ENCODE measurements at places on chromosomes 5 and 9.

- peak; percentile 92 for DNase-seq
Measured at GRCh38 chr5:180809403-180810209, 7.0 kb upstream of the MGAT1 start.

DNA sequence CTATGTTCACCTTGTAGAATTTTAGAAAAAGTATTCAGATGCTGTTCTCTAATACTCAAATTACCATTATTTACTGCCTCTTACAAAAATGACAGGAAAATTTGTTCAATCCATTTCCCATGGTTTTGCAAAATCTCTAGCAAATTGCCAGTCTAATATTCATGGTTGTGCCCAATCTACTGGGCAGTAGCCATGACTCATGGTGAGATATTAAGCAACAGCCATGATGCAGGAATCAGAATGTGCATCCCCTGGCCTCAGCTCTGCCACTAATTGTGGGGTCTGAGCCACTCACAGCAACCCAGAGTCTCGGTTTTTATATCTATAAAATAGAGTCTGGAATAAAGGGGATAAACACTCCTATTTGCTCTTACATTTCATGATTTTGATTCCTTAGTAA is 353.6 kb downstream of the DEPDC1B start:
- no peak for DNase-seq

- DNase-seq = no peak
Measured at GRCh38 chr9:21681641-21682040, 120.8 kb upstream of the MTAP start.

- DNase-seq = no peak
Measured at GRCh38 chr9:108386859-108387384, 468.9 kb downstream of the ACTL7B start.

DNA sequence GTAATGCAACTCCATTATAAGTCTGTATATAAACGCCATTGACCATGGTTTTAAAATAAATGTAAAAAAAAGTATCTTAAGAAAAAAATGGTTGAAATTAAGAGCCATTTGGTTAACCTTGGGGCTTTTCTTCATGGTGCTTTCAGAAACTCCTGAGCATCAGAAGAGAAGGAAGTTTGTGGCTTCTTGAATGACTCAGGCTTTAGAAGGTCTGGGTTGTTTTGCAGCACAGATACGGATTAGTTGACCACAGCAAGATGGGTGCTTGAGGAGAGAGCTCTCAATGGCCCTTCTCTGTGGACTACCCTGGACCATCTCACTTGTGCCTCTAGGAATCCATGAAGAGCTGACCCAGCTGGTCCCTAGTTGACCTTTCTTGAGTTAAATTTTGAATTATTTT is 189.5 kb downstream of the TMEM38B start:
- DNase-seq = no peak

- DNase-seq = no peak
Measured at GRCh38 chr9:88680505-88681160, 145.7 kb downstream of the NXNL2 start.

DNA sequence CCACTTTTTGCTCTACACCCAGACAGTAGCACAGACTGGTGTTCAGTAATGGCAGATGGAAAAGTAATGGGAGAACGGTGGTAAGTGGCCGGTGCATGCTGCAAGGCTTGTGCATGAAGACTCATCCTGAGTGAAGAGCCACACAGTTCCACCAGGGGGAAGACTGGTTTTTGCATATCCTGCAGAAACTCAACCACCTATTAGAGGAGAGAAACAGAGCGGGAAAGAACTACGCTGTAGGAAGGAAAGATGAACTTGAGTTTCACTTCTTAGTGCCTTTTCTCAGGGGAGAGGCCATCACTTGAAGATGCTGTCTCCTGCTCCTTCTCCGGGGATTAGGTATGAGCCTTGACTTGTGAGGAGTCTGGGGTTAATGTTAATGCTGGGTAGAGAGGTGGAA is 9.4 kb upstream of the PRSS3 start:
- peak; percentile 27 for DNase-seq

GRCh38 chr5:51091816-51092215 is 291.4 kb upstream of the ISL1 start:
- no peak for DNase-seq

DNA sequence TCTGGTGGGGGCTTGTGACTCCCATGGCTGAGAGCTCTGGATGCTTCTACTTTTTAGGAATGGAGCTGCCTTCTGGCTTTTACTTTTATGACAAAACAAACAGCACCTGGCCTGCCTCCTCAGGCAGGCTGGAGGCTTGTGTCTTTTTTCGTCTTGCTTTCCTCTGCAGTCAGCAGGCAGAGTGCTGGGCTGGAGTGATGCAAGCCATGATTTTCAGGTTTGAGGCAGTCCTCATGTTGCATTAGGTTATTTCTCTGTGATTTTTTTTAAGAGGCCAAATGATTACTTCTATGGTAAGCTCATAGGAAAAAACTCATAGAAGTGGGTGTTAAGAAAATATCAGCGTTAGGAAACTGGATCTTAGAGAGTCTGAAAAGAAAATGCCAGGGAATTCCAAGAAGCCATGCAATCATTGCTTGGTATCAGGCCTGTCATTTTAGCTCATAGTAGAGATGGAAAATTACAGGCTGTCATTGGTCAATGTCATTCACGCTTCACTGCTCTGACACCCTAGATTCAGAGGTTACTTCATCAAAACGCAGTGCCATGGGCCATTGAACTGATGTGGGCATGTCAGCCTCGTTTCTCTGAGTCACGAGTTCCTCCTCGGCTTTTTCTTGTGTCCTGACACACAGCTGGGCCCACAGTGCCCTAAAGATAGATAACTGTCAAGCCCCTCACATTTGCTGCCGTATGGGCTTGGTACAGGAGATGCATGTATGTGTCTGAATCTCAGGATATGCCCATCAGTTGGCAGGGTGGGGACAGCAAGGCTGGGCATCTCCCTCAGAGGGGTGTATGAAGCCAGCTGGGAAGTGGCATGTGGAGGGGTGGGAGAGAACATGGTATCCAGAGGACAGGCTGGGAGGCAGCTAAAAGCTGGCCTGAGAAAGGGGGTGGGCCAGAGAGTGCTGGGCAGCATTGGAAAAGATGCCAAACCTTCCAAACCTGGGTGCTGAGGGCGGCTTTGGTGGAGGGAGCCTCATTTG is 151.8 kb downstream of the HSPA4 start:
- no peak for DNase-seq

DNA sequence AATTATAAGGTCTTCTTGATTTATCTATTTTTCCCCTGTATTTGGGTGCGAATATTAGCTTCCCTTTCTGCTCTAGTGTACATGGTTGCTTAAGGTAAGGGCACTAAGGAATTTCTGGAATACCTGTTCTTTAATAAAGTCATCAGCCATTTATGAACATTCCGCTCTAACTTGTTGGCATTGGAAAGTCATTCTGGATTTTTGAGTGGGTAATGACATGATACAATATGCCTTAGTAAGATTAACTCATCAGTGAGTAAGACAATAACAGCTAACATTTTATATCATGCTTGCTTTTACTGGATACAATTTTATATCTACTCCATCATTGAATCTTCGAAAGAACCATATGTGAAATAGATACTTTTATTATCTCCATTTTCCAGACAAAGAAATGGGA is 196.1 kb downstream of the ARRDC3 start:
- DNase-seq = no peak

GRCh38 chr9:1201262-1201661 is 151.1 kb downstream of the DMRT2 start:
- no peak for DNase-seq

- DNase-seq = no peak
Measured at GRCh38 chr5:168216989-168217388, 74.5 kb upstream of the WWC1 start.

DNA sequence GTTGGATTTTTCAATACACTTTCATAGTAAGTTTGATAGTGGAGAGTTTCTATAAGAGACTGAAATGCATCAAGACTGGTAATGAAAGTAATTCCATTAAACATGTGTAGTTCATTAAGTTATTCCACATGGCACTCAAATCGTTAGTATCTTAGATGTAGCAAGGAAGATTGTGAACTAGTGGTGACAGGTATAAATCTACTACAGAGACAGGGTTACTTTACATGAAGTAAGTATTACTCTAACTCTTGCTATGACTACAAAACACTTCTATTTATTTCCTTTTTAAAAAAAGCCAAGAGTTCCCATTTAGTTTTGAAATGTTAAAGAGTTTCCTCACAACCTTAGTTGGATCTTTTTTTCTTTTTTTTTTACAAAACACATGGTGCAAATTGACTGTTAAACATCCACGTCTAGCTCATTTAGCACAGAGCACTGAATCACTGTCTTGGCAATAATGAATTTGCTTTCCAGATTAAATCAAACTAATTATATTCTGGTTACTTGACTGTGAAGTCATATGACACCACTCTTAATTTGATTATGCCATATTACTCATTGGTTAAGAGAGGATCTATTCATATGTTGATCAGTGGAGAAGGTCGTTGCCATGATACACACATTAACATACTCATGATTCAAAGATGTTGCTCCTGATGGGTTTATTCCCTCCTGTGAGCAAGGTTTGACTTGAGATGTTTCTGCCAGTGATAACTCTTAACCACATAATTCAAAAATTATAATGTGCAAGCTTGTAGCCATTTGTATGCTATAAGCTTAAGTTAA is 644.8 kb downstream of the EFNA5 start:
- DNase-seq = peak; percentile 23

GRCh38 chr9:113998525-113999255 is 79.4 kb downstream of the AMBP start:
- peak; percentile 58 for DNase-seq

DNA sequence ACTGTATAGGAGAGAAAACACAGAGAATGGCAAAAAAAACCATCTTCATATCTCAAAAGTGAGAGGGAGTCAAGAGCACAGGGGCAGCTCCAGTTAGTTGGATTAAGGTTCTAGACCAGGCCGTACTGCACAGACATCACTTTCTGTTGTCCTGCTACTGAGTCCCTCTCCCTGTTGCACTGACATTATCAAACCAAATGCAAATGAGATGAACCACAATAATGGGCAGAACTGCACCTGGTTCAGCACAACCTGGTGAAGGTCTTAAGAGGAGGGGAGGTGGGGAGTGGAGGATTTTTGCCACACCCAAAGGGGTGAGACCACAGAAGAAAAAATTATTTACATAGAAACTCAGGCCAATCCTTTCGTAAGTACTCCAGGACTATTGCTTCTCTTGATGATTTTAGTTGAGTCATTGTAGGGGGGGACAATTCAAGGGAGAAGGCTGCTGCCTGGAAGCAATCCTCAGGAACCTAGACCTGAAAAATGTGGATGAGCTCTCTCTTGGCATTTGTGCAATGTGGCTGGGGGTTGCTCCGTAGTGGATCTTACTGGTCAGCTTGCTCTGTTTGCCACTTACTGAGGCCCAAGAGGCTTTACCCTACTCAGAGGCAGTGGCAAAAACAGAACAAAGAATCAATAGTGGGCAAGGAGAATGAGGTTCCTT is 94.5 kb upstream of the PPP1R2B start:
- DNase-seq = no peak

- DNase-seq = no peak
Measured at GRCh38 chr5:31990701-31991110, 183.4 kb downstream of the GOLPH3 start.

DNA sequence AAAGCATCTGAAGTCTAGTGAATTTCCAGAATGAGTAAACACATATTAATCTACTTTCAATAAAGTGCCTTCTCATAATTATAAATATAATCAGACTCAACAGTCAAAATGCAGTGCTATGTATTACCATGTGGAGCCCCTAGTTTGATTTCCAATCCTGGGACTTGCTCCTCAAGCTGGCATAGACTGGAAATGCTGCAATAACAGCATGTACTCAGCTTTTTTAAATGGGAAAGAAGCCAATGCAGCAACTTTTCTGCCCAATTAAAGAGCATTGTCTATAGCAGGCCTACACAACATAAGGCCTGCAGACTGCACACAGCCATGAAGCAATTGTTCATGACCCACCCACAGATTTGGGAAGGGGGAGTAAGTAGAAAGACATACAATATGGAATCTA is 103.2 kb downstream of the NR2F1-AS1 start:
- DNase-seq = no peak

DNA sequence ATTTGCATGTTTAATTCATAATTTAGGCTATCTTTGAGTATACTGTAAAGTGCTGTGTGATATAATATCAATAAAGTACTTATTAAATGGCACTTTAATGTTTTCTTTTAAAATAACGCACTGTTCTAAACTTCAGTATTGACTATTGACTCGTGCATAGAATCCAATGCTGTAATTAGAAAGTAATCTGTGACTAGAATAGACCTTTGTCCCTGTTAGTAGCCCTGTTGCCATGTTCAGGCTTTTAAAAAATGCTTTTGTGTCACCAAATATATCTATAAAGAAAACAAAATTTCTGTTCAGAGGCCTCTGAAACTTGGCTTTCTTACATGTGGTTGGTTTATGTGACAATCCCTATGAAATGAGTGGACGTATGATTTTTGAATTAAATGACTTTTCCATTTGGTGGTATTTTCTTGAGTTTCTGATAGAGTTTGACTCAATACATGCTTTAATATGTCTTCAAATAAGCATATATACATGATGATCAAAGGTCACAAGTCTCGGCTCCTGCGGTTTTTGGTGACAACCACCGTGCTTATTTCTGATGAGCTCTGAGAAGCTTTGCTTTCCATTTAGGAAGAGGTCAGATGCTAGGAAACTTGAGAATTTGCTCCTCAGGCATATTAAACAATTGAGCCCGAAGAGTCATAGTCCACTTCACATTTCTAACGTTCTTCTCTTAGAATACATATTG is 174.7 kb downstream of the NR3C1 start:
- no peak for DNase-seq

DNA sequence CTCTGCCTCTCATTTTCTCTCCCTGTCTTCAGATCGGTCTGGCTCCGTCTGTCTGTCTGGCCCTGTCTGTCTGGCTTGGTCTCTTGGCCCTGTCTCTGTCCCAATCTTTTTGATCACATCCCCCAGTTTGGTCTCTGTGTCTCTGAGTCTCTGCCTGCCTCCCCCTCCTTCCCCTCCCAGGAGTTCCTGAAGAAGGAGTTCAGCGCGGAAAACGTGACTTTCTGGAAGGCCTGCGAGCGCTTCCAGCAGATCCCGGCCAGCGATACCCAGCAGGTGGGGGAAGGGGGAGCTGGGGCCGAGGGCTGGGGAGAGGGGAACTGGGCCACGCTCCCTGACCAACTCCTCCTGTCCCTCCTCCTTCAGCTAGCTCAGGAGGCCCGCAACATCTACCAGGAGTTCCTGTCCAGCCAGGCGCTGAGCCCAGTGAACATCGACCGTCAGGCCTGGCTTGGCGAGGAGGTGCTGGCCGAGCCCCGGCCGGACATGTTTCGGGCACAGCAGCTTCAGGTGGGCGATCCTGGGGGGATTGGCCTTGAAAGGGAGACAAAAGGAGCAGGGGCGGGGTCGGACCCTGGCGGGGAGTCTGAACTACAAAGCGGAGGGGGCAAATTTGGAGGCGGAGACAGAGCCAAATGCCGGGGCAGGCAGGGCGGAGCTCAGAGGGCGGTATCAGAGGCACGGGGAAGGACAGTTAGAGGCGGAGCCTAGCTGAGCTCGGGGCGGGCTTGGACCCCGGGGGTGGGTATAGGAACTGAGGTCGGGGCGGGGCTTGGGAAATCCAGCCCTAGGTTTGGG is 9.0 kb downstream of the RGS14 start:
- DNase-seq = peak; percentile 93

GRCh38 chr9:86941197-86941596 is 6.1 kb downstream of the GAS1 start:
- no peak for DNase-seq

GRCh38 chr9:133710661-133711427 is 27.3 kb downstream of the SARDH start:
- DNase-seq = no peak

Data from iPS-NIHi11 (cell line).